ENCODE measurements at places on chromosomes 2 and 18.

DNA sequence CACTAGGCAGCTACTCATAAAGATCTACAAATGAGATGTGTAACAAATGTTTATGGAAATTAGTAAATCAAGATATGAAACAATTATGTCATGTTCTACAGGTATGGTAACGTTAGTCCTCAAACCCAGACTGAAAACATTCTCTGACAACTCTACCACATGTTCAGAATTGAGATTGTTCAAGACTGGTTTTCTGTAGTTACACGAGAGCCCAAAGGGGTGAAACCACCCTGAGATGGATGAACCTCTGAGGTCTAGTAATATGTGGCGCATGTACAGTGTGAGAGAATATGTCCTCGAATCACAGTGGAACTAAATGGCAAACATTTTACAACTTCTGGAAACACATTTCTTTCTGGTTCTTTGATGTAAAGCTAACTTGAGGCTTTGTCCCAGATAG is 614.3 kb downstream of the ZEB2 start:
- DNase-seq, result no peak

GRCh38 chr2:240993446-240994170 is 4.8 kb upstream of the SNED1 start:
- DNase-seq, result no peak

GRCh38 chr2:216862628-216863398 is 2.9 kb upstream of the TNP1 start:
- no peak for DNase-seq

GRCh38 chr2:219082332-219082958 is 21.7 kb upstream of the IHH start:
- DNase-seq, result no peak

GRCh38 chr2:3461801-3462492 is 57.4 kb downstream of the ADI1 start:
- DNase-seq, result no peak

DNA sequence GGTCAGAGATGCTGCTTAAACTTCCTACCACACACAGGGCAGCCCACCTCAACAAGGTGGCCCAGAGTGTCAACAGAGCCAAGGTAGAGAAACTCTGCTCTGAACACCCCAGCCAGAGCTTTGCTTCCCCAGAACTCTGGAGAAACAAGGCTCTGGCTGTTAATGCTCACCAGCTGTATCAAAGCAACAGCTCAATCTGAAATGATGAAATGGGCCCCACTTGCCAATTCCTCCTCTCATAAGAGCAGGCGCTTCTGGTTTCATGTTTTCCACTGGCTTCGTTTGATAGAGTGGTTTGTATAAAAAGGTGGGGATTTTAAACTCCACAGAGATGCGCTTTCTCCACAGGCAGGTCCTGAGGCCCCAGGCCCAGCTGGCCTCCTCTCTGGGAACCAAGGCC is 60.9 kb upstream of the TFCP2L1 start:
- DNase-seq, result no peak

DNA sequence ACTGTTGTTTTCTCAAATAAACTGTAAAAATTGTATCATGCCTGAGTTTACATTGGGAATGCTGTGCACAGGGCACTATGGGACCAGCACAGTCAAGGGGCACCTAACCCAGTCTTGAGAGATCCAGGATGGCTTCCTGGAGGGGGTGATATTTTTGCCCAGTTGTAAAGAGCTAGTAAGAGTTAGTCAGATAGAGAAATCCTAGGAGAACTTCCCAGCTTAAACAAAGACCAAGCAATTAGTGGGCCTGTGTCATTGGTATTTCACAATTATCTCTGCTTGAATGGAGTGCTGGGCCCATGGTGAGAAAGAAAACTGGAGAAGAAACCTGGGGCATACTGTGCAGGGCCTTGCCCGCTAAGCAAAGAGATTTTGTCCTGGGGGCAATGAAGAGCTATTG is 12.2 kb downstream of the XDH start:
- no peak for DNase-seq

DNA sequence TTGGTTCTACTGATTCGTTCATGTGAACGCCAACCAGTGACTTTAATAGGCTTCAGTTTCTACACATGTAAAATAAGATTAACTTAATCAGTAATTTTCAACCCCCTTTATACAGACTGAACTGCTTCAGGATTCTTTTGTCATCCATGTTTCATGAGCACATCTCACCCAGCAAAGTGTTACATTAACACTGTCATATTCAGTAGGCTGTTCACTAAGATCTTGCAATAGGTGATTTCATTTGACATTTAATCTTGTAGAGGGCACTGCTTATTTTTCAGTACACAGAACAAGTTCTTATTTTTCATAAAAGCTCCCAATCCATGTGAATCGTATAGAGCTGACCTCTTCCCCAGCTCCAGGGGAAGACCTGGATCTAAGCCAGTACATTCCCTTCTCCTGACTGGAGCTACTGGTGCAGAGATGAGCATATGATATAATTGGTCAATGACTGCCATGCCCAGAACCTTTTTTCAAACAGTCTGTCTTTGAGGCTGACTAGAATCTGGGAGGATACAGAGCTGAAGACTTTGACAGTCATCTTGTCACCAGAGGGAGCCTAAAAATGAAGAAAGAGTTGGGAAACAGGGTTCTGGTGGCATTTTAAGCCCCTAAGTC is 72.2 kb upstream of the CHRNA1 start:
- no peak for DNase-seq

DNA sequence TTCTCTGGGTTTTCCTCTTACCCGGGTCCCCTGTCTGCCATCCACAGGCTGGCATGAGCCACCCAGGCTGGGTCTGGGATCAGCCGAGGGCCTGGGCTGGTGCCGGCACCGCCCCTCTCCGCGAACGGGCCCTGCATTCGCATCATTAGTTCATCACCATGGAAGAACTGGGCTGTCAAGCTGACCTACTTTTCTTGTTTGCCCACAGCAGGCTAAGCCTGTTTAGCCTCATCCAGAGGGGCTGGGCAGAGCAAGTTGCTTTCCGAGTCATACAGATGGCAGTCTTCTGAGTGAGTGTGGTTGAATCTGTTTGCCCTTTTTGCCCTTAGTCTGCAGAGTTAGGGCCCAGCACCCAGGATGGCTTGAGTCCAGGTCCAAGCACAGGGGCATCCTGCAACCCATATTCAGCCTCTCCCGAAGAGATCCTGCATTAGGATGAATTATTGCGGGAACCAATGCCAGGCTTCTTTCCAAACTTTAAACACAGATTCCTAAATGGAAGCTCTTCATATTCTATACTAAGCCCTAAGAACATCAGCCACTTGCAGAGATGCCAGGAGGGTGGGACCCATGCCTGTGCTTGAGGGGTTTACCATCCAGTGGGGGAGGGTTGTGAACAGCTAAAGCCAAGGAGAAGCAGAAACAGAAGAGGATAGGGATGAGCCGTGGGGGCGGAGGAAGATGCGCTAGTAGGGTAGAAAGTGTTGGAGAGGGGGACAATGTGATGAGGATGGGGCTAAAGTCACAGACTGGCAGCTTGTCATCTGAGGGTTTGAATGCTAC is 68.0 kb downstream of the NPAS2 start:
- no peak for DNase-seq
